ENCODE measurements at places on chromosomes 12 and 14.
A peak's percentile ranks its signal among the peaks of the same experiment; 100 is the strongest.

DNA sequence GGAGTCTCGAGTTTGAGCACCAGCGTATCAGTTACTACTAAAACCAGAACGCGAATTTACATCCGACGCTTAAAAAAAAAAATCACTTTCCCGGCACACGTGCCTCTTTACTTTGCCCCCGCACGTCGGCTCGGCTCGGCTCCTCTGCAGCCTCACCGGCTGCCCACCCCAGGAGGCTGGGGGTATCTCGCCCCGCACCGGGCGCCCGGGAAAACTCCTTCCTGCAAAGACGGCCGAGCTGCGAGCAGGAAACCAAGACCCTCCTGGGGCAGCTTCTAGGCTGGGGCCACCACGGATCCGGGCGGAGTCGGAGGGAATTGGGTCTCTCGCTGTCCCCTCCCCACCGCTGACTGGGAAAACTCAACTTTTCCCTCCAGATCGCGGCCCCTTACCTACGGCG is 610 bp downstream of the VSIG10 start:
- peak; percentile 18 for DNase-seq

- peak; percentile 27 for DNase-seq
Observed at GRCh38 chr14:100692256-100692655, 34.4 kb upstream of the DLK1 start.

- DNase-seq = peak; percentile 77
Observed at GRCh38 chr12:49364989-49365388, 2.3 kb upstream of the SPATS2 start.

DNA sequence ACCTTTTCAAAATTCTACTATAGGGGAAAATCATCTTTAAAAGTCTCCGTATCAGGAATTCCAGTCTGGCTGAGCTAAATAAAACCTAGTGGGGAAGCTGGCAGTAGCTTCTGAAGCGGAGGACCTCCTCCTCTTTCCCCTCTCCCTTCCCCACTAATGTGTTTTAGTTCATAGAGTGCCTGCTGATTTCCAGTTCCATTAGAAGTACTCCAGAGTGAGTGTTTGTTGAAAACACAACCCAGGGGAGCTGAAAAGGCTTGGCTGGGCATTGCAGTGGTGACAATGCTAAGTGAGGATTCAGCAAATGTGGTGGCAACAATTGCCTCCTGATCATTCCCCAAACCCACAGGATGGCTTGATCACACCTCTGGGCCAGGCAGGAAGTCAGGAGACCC is 144.2 kb upstream of the FRMD6 start:
- DNase-seq = peak; percentile 28

DNA sequence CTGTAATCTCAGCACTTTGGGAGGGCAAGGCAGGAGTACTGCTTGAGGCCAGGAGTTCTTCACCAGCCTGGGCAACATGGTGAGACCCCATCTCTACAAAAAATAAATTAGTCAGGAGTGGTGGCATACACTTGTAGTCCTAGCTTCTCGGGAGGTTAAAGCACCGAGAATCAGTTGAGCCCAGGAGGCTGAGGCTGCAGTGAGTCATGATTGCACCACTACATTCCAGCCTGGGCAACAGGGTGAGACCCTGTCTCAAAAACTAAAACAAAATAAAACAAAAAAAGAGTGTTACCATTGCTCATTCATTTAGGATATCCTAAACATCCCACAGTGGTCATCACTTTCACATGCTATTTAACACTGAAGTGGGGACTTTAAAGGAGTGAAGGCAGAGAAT is 7.8 kb downstream of the NEK9 start:
- peak; percentile 17 for DNase-seq

GRCh38 chr12:3885277-3886094 is 12.3 kb upstream of the PARP11 start:
- DNase-seq = peak; percentile 44

DNA sequence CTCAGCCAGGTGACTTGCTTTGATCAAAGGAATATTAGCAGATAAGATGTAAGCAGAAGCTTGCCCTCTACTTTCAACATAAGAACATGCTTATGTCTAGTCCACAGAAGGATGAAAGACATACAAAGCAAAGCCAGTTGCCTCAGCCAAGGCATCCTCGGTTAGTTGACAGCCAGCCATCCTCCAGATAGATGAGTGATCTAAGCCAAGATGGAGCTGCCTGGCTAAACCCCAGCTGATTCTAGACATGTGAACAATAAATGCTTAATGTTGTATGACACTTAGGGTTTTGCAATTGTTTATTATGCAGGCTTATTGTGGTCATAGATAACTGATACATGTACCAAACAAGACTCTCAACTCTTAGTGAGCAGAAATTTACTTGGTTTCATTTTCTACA is 157.6 kb upstream of the TMTC2 start:
- no peak for DNase-seq

GRCh38 chr14:88452231-88452630 is 66.8 kb downstream of the SPATA7 start:
- no peak for DNase-seq

DNA sequence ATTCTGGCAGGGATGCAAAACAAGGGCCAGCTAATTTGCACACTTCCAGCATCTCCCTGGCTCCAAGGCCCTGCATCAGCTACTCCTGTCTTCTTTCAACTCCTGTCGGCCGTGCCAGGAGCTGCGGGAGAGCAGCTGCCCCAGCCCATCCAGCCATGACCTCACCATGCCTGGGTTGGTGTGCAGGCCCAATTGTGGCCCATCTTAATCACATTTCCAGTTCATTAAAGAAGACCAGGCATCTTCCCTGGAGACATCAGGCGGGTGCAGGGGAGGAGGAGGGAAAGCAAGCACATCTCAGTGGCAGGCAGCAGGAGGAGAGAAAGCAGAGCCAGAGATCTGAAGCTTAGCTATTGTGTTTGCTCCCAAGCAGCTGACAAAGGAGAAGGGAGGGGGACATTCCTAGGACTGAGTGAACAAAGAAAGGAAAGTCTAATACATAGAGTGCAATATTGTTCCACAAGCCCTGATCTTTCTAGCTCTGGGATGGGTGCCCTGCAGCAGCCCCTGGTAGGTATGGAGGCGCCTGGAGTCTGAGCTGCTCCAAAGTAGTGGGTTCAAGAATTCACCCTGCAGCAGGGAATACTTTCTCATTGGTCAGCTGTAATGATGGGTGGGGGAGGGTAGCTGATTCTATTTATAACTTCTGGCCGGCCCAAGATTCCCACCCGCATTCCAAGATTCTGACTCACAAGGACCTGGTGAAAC is 40.1 kb downstream of the VWF start:
- DNase-seq = peak; percentile 95

GRCh38 chr14:55085060-55085660 is 33.7 kb downstream of the MAPK1IP1L start:
- no peak for DNase-seq

Data from fibroblast of skin of right biceps (primary cell).